ENCODE measurements at places on chromosomes 3 and 15. TPM values are rescaled to one million over a fixed set of nuclear protein-coding genes. Genes with fewer than 3 reads are reported as not detected.

PATL2 gene
- total RNA-seq, result 0.66 TPM

DNA sequence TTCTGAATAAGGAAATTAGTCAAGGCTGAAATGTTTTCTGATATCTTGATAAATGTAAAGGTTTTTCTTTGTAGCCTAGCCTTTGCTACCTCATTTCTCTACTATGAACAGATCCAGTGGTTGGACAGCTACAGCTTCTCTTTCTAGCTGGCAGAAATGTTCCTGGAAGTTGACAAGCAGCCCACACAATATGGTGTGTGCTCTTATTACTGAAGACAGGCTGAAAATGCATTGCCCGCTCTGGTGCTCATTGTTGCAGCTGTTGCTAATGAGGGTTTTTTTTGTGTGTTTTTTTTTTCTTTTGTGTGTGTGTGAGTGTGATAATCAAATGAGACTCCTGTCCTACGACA lies 844.3 kb upstream of the SEMA6D start:
- no peak for DNase-seq

- DNase-seq, result no peak
Measured at GRCh38 chr15:58431221-58432149, at the start of gene LIPC. TSS of gene LIPC (plus strand) at chr15:58431991. CDS start at chr15:58432033, 42 bp downstream.

DNA sequence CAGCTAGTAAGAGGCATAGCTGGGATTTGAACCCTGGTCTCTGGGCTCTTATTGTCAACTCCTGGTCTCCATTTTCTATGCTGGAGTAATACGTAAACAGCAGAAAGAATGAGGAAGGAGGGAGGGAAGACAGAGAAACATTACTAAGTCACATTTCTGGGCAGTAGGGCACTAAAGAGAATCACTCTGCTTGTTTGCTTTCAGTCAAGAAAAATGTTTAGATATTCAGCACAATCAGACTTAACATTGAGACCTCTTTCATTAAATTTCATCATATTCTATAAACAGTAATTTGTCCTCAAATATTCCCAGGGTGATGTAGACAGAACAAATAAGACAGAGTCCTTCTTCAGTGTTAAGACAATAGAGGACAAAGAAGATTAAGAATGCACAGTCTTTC lies 67.7 kb upstream of the BNC1 start:
- no peak for DNase-seq

GRCh38 chr3:17542591-17542990 lies 199.8 kb downstream of the TBC1D5 start:
- DNase-seq, result no peak

Measured in muscle of leg (tissue), 16 donors.